ENCODE measurements at places on chromosomes 2 and 18. TPM values are rescaled to one million over a fixed set of nuclear protein-coding genes. Genes with fewer than 3 reads are reported as not detected.

Gene CRYGC
- not detected for total RNA-seq

Gene NEU4
- 3.2 TPM for total RNA-seq

- DNase-seq: no peak
These were observed 453.4 kb upstream of the SLC14A2 start for GRCh38 chr18:45161850-45162249.

DNA sequence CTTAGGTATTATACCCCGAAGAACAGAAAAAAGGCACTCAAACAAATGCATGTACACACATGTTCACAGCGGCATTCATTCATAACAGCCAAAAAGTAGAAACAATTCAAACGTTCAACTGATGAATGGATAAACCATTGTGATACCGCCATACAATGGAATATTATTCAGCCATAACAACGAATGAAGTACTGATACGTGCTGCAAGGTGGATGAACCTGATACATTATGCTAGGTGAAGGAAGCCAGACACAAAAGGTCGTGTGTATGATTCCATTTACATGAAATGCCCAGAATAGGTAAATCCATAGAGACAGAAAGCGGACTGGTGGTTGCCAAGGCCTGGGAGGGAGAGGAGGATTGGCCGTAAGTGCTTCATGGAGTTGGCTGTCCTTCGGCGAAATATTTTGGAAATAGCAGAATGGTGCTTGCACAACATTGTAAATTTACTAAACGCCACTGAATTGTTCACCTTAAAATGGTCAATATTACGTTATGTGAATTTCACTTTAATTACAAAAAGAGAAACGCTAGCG, 750 bp upstream of the RMP24 start:
- no peak for DNase-seq

DNA sequence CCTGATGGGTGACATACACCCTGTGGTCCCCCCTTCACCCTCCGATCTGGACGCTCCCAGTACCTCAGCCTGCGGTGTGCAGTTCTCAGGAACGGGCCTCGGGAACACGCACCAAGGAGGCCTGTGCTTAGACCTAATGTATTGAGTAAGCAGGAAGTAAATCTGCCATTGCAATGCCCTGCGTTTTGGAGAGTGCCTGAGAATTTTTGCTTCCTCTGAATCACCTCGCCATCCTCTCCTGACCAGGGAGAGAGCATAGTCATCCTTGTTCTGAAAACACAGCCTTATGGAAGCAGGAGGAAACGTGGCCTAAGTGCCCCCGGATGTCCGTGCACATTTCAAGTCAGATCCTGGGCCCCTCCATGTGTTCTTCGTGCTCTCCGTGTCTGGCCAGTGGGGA, 272.2 kb downstream of the NDUFA10 start:
- DNase-seq: no peak
